Central memory CD4-positive, alpha-beta T cell (primary cell): ENCODE measurements at places on chromosomes 2 and 18.

- DNase-seq = no peak
These were observed 182.0 kb upstream of the SPOPL start for GRCh38 chr2:138319616-138320015.

DNA sequence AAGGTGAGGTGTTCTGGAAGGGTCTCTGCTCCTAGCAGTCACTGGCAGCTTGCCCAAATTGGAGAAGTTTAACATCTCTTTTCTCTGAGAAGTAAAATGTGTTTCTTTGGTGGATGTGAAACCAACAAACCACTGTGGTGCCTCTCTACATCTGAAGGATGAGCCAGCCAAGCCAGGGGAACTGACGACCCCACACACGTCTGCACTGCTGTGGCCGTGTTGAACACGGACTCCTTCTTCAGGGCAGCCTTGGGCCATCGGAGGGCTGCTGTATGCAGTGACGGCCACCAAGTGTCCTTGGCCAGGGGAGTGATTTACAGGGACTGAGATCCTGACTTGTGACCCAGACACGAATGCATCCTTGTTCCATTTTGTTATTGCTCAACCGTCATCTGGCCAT lies 207.8 kb downstream of the ACKR3 start:
- DNase-seq = no peak

DNA sequence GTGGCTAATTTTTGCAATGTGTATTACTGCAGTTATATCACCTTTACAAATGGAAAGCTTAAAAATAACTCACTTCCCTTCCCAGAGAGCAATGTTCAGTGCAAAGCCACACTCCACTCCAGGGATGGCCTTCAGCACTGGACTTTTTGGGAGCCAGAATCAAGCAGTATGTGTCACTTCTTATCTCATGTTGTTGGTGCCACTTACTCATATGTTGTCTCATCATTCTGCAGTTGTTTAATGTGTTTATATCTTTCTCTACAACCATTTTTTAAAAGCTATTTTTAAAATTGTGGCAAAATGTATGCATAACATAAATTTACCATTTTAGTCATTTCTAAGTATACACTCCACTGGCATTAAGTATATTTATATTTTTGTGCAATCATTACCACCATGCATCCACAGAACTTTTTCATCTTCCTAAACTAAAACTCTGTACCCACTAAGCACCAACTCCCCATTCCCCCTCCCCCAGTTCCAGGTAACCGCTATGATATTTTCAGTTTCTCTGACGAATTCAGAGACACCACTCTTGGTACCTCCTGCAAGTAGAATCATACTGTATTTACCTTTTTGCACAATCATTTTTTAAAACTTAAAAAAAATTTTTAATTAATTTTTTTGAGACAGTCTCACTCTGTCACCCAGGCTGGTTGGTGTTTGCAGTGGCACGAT lies 32.1 kb upstream of the CD8A start:
- no peak for DNase-seq

DNA sequence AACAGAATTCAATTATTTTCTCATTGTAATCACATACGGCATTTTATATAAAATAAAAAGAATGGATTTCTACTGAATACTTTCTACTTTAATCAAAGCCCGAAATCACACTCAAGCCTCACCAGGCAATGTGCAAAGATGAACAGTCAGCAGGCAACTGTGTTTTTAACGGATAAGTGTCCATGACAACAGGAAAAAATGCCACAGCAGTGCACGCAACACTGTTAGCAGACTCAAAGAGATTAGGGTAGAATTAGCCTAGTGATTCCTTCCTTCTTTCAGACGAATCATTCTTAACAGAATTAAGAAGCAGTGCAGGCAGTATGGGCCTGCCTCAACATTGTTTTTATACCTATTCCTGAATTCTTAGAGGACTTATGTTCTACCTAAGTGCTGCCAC lies 135.6 kb downstream of the CDH2 start:
- no peak for DNase-seq

- DNase-seq = no peak
These were observed 101.6 kb downstream of the LBH start for GRCh38 chr2:30332791-30333453.

GRCh38 chr2:190722061-190722759 lies 73.3 kb downstream of the NAB1 start:
- no peak for DNase-seq

DNA sequence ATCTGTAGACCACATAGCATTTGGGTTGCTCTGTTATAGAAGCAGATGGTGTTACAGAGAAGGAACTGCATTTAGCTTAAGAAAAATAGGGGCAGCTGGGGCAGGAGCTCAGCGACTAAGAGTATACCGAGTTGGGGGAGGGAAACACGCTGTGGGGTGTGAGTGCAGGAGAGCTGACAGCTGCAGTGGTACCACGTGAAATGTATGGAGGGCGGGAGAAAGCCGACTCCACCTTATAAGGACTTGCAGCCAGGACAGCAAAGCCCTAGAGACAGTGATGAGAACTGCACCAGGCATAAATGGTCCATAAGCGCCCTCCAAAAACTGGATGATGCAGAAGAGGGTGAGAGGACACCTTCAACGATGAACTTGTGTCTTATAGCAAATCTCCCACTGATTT lies 237.6 kb downstream of the PRKCE start:
- DNase-seq = no peak

- no peak for DNase-seq
These were observed 344.1 kb upstream of the CHAC2 start for GRCh38 chr2:53423465-53423864.

DNA sequence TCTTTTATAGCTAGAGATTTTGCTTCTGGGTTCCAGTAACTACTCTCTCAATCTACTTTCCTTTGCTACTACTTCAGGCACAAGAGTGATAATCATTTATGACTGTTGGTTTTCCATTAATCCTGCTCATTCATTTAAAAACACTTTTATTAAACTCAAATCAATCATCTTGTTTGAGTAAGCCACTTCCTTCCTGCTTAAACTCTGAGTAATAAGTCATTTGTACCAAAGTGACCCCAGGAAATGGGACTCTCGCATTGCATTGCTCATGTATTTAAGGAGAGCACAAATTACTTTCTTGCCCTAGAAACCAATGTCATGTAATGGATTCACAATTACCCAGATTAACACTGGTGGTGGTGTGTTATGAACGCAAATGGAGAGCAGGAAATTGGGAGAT lies 270.7 kb upstream of the HNMT start:
- no peak for DNase-seq

DNA sequence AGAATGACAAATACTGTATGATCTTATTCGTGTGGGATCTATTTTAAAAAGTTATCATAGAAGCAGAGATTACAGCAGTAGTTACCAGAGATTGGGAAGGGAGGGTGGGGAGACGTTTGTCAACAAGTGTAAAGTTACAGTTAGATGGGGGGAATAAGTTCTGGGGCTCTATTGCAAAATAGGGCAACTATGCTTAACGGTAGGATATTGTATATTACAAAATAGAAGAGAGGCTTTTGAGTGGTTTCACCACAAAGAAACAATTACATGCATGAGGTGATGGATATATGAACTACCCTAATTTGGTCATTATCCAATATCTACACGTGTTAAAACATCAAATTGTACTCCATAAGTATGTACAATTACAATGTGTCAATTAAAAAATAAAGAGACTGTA lies 123.4 kb upstream of the NOSTRIN start:
- DNase-seq = no peak

DNA sequence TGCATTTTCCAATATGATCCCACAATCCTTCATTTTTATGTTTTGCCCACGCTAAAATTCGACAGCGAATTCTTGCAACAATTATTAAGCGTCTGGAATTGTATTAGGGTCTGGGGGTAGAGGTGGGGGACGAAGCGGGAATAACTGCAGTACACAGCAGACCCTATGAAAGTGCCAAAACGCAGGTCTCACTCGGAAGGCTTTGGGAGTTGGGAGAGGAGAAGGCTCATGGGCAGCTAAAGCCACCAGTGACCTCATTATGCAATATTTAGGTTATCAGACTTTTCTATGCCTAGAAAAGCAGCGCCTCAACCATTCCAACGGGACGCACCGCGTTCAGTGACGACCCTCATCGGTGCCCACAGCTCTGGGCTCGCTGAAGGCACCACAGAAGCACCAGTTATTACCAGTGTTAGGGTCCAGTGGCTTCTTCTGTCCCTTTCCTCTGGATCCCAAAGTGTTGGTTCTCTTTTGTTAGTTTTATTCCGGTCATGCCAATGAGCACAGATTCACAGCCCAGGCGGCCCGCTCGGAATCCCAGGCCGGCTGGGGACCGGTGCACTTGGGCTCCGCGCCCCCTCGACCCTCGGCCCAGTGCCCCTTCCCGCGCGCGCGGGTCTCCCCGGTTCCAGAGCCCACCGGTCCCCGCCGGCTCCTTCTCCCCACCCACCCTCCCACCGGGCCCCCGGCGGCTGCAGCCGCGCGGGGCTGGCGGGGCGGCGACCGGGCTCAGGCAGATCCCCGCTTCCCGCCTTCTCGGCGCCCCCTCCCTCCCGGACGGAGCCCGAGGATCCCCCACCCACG lies 737 bp upstream of the MAPK4 start:
- DNase-seq = no peak

- DNase-seq = no peak
These were observed 6.2 kb downstream of the CXCR4 start for GRCh38 chr2:136111711-136112110.

DNA sequence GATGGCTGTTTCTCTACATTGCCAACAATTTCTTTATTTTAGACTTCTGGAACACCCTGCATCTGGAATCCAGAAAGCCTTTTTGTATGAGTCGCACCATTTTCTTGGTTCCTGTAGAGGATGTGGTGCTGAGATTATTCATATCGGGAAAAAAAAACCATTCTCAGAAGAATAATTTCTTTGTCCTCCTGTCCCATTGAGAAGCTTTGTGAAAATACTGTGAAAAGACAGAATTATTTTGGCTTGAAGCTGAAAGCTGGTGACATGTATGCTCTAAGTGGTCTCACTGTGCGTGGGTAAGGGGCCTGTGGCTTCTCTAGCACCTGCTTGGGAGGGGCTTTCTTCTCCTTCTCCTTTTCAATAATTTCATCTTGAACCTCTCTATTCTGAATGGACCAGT lies 138.4 kb downstream of the FAM210A start:
- no peak for DNase-seq

- DNase-seq = no peak
These were observed 547 bp downstream of the SLC35F5 start for GRCh38 chr2:113755835-113756354.

- DNase-seq = no peak
These were observed 55.6 kb upstream of the IMP4 start for GRCh38 chr2:130286983-130287655.

GRCh38 chr2:206368484-206368883 lies 74.8 kb upstream of the ADAM23 start:
- no peak for DNase-seq

DNA sequence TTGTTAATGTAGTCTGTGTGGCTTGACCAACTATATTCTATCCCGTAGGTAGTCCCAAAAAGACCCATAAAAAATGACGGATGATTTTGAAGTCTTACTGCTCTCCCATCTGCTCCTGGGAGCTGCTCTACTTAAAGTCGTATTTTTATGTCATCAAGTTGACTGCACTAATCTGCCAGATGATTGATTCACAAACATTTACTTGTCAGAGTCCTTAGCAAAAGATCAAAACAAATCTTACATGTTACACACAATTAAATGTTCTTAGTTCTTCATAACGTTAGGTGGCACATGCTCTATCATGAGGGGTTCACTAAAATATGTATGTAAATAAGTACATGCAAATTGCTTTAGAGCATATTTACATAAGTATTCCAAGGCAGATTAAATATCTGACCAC lies 498.3 kb upstream of the LRRTM4 start:
- no peak for DNase-seq

DNA sequence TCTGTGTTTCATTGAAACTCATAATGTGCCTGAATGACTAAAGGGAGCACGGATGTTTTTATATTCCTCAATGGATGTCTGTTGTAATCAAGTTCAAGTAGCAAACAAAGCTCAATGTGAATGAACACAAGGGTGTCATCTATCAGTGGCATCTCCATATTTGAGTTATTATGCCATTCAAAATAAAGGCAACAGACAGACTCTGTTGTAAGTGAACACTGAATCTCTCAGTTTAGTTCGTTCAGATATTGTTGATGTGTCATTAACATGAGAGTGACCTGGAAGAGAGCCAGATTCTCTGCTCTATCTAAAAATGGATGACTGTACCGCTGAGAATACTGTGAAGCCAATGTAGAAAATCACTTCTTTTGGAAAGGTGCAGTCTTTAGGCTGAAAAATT lies 118.7 kb downstream of the NUP35 start:
- DNase-seq = no peak

DNA sequence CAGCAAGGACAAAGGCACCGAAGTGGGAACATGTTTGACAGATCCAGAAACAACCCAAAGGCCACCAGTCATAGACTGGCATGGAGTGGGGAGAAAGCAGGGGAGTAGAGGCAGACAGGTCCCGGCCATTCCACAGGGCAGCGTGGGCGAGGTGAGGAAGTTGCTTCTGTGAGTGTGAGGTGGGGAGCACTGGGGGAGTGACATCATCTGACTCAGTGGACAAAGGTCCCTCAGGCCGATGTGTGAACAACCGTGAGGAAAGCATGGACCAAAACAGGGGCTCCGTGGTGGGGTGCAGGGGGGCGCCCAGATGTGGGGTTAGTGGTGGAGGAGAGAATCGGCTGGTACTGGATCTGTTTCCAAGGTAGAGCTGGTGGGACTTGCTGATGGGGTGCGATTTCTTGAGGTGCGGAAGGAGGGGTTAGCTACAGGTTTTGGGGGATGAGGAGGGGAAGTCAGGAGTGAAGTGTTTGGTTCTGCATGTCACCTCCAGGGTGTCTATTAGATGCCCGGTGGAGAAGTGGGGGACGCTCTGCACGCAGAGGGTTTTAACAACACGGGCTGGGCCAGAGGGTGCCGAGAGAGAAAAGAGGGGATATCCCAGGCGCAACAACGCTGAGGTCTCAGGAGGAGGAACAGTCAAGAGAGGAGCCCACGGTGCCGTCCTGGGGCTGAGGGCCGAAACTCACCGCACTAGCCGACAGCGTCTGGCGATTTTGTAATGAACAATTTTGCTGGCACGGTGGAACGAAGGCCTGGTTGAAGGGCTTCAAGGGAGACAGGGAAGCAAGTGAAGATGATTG lies 2.5 kb upstream of the SFT2D3 start:
- DNase-seq = no peak

GRCh38 chr2:241996100-241996499 lies 126.6 kb downstream of the RTP5 start:
- no peak for DNase-seq

GRCh38 chr2:207091176-207091575 lies 74.6 kb downstream of the KLF7 start:
- DNase-seq = no peak

DNA sequence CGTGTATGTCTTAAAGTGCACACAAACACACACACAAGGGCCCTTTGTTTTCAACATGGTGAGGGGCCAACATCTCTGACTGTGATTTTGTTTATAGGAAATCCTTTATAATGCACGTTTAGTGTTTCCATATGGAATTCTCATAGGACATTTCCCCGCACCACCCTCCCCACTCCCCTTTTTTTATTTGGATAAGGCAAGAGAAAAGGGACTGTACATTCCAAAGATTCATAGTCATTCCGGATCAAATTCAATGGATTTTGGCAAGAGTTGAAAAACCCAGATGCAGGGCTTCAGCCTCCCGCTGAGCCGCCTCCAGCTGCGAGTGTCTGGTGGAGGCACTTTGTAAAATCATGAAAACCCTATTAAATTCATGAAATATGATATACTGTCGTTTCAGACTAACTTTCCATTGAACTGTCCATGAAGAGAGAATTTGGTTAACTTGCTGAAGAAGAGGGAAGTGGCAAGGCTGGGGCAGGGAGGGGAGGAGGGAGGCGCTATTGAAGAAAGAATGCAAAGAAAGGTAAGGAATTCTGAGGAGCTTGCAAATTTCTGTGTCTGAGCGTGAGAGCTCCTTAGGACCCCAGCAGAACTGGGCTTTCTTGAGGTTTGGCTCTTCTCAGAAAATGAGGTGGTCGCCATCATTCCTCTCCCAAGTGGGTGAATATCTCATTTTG lies 25.8 kb upstream of the SLC14A2 start:
- no peak for DNase-seq
